ENCODE measurements at places on chromosomes 4 and X.

GRCh38 chr4:7477695-7478094 is 43.0 kb upstream of the PSAPL1 start:
- DNase-seq: no peak

DNA sequence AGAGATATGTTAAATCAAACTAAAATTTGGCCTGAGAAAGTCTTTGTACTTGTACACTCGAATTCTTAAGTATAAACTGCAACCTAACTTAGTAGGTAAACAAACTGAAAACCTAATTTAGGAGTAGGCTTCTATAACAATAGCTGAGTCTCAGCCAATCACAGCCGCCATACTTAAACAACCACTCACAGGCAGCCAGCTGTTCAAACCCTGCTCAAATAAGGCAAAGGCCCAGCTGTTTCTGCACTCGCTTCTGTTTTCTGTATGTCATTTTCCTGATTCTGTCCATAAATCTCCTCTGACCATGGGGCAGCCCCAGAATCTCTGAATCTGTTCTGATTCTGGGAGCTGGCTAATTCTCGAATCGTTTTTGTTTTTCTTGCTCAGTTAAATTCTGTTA is 7.8 kb upstream of the PLS3 start:
- no peak for DNase-seq

- no peak for DNase-seq
Measured at GRCh38 chrX:103608306-103608963, 672 bp downstream of the TCEAL3 start.

DNA sequence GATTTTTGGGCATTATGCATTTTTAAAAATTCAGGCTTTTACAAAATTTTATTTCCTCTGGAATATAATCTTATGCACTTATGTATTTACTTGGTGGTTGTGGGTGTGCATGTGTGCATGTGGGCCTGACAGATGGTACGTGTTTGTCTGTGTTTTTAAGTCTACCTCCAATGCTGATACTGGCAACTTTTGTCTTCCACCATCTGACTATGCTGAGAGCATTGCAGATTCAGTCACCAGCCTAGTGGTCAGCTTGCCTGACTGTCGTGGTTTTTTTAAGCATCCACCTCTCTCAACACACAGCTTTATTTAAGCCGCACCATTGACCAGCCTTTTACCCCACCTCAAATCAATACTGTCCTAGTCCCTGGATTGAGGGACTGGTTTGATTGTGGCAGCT is 37.1 kb downstream of the FSTL5 start:
- DNase-seq: no peak

DNA sequence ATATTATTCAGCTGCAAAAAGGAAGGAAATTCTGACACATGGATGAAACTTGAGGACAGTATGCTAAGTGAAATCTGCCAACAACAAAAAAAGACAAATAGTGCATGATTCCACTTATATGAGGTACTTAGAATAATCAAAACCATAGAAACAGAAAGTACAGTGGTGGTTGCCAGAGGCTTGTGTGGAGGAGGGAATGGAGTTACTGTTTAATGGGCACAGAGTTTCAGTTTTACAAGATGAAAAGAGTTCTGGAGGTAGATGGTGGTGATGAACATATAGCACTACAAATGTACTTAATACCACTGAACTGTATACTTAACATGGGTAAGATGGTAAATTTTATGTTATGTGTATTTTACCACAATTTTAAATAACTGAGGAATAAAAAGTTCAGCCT is 212.0 kb upstream of the KLF3 start:
- DNase-seq: no peak

DNA sequence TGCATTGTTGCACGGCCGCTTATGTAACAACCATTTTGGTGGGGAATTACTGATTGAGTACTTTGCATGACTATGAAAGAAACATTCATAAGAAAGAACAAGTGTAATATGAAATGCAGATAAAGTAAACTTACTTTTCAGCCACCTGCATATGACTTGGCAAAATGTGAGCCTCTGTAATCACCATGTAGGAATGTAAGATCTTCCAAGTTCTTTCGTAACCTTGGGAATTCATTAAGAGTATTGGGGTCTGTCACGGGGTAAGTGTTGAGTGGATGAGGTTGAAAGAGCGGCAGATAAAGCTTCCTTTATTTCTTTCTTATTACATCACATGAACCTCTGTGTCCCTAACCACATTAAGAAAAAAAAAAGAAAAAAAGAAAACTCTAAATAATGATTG is 348.5 kb upstream of the NR3C2 start:
- DNase-seq: no peak

- no peak for DNase-seq
Measured at GRCh38 chr4:95388911-95389310, 159.9 kb downstream of the UNC5C start.

DNA sequence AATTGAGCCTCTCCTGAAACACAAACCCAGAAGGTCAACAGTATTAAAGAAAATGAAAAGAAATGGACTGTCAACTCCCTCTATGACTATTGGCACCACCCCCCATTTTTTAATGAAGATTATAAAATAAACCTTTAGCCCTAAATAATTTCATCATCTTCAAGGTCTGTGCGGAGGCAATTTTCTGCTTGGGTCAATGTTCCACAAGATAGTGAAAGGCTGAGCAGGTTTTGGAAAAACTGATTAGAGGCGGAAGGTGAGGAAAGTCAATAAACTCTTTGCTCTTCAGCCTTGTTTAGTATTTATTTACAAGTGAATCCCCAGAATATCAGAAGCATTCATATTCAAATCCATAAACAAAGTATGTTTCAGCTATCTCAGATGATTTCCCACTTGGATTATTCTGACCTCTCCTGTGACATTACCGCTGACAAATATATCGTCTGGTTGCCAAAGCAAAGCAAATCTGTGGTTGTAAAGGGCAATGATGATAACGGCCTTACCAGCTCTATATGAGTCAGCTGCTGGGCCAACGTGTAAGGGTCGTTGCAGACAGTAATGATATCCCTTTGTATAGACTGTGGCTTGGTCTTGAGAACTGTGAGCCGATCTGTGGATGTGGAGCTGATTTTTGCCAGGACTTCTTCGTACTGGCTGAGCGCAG is 24.0 kb downstream of the RASGEF1B start:
- DNase-seq: no peak
